Activated naive CD4-positive, alpha-beta T cell (primary cell): ENCODE measurements at places on chromosomes 7 and 10.

- no peak for DNase-seq
Measured at GRCh38 chr7:101935521-101936141, 118.2 kb downstream of the CUX1 start.

GRCh38 chr10:27258838-27259812, 18.5 kb upstream of the ACBD5 start:
- DNase-seq = no peak

- no peak for DNase-seq
Measured at GRCh38 chr10:32372000-32372875, 25.3 kb upstream of the EPC1 start.

GRCh38 chr10:21889477-21890275, 113.9 kb downstream of the DNAJC1 start:
- DNase-seq = no peak

DNA sequence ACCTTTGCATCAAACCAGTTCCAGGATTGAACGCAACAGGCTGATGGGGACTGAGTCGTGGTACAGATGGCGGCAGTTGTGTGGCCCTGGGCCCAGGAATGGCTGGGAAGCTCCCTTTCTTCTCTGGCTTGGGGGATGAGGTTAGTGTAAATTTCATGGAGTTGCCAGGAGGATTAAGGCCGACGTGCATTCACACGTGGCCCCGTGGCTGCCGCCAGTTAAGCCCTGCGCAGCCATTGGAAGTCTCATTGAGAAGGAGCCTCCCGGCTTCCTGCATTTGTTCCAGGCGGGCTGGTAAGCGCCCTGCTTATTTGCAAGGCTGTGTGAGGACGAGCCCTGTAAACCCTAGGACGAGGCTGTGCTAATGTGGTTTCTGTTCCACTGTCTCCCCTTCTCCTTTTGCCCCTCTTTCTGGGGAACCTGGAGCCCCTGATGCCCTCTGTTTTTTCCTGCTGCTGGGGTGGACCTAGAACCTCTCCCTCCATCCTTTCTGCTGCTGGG, 174.7 kb upstream of the TNRC18 start:
- no peak for DNase-seq

- peak; percentile 17 for DNase-seq
Measured at GRCh38 chr7:151038951-151039849, 9.1 kb upstream of the ASIC3 start.

DNA sequence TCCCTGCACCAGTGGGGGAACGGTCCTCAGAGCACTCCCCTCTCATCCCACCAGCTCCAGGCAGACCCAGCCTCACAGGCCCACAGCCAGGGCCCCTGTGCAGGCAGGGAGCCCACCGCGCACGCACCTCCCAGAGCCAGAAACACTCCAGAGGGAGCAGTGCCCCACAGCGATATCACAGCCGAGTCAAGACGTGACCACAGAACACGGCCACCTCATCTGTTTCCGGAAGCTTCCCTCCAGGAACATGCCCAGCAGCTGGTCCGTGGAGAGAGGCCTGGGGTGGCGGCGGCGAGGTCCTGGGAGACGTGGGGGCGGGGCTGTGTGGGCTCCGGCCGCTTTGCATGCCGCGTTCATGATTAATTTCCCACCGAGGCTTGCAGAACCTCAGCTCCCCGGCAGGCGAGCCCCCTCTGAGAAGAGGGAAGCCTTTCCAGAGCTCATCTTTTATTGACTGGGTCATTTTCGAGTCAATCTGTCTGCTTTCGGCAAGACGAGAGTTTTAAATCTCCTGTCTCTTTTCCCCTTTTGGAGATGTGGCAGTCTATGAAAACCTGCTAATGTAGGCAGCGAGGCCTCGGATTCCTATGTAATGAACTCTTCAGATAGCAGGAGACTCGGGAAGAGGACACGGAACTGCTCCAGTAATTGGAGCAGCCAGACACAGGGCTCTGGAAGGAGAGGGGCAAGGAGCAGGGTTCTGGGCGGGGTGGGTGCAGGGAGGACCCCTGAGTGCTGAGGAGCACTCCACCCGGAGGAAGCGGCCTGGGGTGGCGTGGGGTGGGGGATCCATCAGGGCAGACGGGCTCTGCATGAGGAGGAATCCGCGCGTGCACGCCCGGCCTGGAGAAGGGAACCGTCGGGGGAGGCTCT, 242.8 kb downstream of the ELFN1 start:
- no peak for DNase-seq

- DNase-seq = no peak
Measured at GRCh38 chr7:134004829-134005505, 122.2 kb upstream of the LRGUK start.
